H54 (cell line): ENCODE measurements at places on chromosomes 2 and 18.

DNA sequence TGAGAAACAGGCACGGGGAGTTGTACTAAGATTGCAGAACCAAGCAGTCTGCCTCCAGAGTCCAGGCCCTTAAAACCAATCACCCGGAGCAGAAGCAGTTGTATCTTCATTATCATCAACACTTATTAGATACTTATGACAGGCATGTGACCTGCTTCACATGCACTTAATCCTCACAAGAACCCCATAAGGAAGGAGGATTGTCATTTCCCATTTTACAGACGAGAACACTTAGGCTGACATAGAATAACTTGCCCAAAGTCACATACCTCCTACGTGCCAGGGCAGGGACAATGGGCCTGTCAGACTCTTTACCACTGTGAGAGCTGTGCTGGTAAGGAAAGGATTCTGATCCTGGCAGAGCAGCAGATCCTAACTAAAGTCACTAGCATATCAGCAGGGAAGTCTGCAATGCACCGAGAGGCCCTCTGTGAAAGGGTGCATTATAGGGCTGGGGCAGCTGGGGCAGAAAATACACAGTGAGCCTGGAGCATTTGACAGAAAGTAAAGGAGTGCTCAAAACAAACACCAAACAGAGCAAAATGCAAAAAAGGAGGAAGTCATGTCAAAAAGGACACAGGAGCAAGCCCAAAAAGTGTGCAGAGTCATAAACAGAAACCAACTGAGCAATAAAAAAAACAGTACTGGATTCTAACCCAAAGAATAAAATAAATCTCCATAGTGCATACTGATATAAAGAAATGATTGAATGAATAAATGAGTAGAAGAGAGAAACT, 55.9 kb upstream of the SP3 start:
- no peak for DNase-seq

DNA sequence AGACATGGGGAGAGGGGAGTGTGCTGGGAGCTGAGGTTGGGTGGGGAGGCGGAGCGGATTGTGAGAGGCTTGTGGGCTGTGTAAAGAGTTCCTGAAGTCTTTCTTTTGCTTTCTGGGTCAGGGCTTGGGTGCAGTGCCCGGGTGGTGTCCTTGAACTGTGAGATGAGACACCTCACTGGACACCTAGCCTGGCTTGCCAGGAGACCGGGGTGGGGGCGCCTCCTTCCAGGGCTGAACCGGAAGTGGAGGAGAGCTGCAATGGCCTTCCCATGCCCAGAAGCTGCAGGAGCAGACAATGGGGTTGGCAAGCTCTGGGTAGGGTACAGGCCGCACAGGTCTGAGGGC, 4.3 kb downstream of the TMEM37 start:
- DNase-seq, result no peak

- DNase-seq, result no peak
Measured at GRCh38 chr2:168375195-168375798, 80.8 kb upstream of the CERS6 start.

DNA sequence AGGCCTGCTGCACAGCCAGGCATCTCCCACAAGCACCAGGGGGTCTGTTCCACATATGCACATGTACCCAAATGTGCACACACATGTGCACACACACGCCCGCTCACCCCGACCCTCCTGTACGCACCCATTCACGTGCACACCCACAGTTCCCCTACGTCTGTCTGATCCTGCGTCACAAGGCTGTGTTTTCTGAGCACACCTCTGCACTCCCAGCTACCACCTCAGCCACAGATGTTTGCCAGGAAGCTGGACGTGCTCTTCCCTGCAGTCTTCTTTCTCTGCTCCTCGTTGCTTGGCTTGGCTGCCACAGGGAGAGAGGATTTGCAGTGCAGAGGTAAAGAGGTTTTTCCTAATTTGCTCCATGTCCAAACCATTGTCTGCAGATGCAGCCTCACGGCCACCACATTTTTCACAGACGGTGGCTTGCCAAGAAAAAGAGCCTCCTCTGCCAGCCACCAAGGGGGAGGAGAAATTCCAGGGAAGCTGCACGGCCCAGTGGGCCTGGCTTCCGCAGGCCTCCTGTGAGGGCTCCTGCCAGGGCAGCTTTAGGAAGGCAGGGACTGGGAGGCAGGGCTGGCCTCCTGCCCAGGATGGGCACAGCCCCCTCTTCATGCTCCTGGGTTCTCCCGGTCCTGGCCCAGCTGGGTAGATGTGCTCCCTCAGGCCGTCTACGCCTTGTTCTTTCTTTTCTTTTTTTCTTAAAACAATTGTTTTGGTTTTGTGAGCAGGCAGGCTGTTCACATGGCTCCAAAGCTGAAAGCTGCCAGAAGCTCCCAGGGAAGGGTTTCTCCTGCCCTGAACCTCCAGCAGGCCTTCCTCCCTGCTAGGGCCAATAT, 29.3 kb upstream of the HS6ST1 start:
- DNase-seq, result no peak

DNA sequence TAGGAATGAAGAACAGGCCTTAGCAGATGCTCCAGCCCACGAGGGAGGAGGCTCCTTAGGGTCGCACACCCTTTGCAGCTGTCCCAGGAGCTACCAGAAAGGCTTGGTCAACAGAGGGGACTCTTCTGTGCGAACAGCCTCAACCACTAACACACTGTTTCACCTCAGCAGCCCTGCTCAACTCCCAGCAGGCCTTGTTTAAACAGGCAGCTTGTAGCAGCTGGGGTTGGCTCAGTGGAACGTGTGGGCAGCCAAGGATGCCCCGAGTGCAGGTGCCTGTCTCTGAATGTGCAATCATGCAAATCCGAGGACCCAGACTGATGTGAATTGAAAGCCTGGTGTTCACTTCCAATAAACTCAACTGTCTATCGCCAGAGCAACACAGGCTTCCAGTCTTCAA, 88.7 kb upstream of the CXCR4 start:
- DNase-seq, result no peak

GRCh38 chr2:604385-604784, 72.8 kb downstream of the TMEM18 start:
- DNase-seq, result no peak

- no peak for DNase-seq
Measured at GRCh38 chr2:129170570-129170969, 808.9 kb upstream of the RAB6C start.

GRCh38 chr2:187442778-187443177, 5.3 kb downstream of the CALCRL start:
- no peak for DNase-seq

GRCh38 chr2:82893190-82893589, 1565.9 kb downstream of the SUCLG1 start:
- no peak for DNase-seq

DNA sequence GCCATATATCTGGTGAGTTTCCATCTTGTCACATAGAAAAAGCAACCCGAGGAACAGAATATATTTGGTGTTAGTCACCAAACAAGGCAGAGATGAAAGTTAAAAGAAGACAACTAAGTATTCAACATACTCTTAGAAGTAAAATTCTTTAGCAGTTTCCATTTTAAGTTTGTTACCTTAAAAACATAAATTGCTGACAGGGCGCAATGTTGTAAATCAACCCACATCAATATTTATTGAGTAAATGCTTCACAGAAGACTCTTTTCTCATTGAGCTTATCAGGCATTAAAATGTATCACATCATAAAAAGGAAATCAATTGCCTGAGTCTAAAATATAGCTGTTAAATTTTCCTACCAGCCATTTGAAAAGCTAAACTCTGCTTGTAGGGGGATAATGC, 603.0 kb downstream of the FBXO15 start:
- no peak for DNase-seq

DNA sequence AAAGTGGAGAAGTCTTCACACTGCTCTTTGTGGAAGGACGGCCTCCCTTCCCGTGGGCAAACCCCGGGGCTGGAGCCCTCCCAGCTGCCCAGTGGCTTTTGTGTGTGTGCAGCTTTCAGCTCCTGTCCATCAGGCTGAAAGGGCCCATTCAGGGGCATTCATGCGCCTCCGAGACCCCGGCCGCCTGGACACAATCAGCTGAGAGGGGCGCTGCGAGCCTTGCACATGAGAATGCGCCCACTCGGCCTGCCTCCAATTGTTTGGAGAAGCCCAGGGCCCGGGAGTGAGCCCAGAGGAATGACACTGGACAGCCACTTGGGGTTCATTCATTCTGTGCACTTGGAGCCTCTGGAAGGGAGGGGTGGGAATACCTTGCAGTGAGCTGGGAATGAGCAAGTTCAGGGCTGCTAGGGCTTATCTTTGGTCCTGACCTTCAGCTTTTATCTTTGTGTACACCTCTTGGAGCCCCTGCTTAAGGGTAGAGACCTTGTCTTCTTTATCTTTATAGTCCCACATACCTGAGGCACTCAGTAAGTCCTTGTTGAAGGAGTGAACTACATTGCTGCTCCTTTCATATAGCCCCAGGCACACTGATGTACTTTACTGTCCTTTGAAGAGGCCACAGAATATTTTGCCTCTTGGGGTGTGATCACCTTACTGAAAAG, 56.5 kb downstream of the TCF7L1 start:
- no peak for DNase-seq

DNA sequence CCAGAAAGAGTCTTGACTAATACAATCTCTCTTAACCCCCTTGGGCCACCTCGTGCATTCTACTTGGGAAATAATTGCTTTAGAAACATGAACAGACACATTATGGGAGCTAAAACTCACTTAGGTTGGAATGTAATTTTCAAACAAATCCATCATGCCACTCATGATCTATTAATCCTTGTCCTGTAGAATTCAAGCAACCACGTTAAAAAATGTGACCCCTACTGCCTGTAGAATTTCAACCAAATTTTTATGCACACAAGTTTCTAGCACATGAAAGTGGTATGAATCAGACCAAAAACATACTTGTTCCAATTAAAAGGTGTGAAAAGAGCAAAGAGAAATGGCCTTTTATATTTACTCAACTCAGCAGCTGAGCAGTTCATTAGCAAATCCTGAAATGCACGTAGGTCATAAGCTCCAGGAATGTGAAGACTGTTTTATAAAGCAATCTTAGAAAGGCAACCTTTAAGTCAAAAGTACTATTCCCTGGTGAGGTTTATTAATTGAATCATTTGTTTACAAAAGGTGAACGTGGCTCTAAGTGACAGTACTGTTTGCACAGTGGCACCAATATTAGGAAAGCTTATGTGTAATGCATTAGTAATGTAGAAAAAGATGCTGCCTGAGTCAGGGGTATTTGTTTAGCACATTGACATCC, 459.4 kb upstream of the UBE2E3 start:
- no peak for DNase-seq

- DNase-seq, result no peak
Measured at GRCh38 chr2:48483916-48484315, 46.0 kb upstream of the STON1 start.

- DNase-seq, result no peak
Measured at GRCh38 chr2:97663626-97663961, 250 bp downstream of the ACTR1B start.
